ENCODE measurements at places on chromosomes 2 and 18.

DNA sequence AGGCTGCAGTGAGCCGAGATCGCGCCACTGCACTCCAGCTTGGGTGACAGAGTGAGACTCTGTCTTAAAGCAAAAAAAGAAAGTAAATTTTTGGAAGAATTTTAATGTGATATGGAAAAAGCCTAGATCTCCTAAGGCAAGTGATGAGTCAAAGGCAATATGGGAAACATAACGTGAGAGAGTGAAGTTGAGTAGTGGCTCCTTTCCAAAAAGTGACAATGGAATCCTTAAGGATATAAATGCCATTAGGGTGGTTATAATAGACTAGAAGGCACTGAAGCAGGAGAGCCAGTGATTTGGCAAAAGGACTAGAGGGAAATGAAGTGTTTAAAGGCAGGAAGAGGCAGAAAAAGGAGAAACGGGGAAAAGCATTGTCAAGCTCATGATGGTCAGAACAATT, 25.6 kb downstream of the ARHGAP28 start:
- DNase-seq: no peak

- DNase-seq: no peak
Measured at GRCh38 chr2:239758279-239758877, 266.8 kb downstream of the NDUFA10 start.

GRCh38 chr2:182503886-182504285, 77.0 kb upstream of the PDE1A start:
- no peak for DNase-seq

- DNase-seq: no peak
Measured at GRCh38 chr18:44693030-44693784, 12.5 kb downstream of the SETBP1 start.

- no peak for DNase-seq
Measured at GRCh38 chr2:232800166-232800565, 23.8 kb upstream of the KCNJ13 start.

GRCh38 chr2:135986507-135986906, 1.1 kb upstream of the DARS1 start:
- no peak for DNase-seq

DNA sequence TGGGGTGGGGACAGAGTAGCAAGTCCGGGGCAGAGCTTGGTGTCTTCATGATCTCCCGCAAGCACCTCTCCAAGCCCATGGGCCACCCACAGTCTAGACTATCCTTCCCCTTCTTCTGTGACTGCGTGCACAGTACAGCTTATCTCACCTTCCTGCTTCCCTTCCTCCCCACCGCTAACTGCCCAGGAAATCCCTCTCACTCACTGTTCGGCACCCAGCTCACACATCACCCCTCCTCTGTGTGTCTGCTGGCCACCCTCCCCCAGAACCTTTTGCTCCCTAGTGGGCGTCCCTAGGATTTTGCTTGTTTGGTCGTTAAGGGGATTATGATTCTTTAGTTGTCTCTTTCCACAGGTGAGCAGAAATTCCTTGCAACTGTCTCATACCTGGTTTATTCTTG, 31.5 kb upstream of the SMAD7 start:
- DNase-seq: no peak

DNA sequence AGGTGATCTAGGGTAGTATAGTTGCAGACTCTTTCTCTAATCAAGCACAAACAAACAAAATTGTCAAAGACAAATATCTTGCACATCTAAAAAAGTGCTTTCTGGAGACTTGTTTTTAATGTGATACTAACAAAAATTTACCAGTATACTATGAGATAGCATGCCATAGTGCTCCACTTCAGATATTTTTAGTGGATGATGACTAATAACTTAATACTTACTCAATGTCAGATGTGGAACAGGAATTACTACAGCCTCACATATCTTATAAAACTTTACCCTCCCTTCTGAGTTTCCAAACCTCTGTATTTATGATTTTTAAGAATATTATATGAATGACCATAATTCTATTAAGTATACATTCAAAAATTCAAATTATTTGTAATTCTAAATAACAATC, 1162.0 kb upstream of the SLC39A10 start:
- no peak for DNase-seq

DNA sequence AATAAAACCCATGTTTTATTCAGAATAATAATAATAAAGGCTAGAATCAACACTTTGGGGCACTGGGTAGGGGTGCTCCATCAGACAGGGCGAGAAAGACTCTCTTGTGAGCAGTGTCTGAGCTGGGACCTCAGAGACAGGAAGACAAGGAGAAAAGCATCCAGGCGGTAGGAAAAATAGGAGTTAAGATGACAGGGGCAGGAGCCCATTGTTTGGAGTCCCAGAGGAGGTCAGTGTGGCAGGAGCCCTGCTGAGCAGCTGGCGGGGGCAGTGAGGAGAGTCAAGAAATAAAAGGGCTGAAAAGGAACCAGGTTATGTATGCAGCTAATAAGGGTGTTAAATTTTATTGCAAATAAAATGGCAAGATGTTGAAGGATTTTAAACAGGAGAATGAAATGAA, 457.4 kb downstream of the FBXO15 start:
- no peak for DNase-seq

DNA sequence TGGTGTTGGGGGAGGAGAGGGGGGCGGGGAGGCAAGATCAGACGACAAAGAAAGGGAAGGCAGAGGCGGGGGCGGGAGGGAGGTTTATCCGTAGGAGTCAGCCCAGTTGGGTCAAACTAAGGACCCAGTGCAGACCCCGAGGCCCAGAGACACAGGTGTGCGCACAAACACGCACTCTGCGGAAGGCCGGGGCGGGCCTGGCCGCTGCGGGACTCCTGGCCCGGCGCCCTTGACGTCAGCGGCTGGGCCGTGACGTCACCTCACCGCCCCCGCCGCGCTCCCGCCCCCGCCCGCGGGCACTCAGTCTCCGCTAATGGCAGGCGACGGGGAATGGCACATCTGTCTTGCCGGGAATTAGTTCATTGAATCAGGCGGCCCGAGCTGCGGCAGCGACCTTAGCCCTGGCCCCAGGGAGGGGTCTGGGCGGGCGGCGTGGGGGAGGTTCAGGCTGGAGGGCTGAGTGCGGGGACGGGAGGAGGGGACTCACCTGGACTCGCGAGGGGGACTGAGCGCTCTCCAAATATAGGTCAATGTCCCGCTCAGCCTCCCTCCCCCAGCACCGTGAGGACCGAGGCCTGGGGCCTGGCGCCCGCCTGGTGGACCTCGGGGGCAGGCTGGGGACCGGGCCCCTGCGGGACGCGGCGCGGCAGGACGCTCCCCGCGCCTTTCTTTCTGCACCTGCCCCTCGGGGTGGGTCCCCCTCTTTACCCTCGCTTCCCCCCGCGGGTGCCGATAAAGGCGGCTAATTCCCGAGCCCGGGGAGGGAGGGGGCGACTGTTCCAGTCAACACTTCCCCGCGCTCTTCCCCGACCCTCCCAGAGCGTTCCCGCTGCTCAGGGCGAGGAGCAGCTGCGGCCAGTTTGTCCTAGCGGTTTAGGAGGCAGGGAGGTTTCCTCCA, 15.5 kb upstream of the ECEL1 start:
- DNase-seq: no peak

DNA sequence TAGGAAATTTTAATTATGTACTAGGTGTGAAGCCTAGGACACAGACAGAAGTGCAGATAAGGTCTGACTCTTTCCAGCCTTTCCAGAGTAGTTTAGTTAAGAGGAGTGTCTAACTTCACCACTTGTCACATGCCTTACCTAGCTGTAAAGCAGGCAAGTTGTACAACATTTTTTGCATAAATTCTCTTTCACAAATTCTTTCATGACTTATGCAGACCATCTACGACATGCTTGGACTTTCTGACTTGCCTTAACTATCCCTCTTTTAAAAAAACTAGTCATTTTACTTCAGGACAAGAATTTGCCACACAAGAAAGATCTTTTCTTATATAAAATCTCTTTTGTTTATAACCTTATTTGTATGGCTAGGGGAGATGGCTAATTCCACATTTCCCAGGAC, 1273.6 kb upstream of the SLC39A10 start:
- DNase-seq: no peak

DNA sequence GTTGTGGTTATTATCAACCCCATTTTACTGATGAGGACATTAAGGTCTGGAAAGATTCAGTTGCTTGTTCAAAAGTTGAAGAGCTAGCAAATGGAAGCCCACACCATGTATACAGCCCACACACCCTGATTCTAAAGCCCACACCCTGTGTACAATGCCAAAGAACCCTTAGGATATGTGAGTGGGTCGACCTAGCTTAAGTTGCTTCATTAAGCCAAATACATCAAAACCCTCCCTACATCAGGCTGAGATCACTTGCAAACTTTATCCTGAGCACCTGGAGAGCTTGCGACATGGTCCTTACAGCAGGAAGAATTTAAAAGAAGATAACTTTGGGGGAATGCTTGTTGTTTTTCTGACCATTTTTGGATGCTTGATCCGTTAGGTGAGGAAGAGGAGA, 435 bp upstream of the ARHGAP25 start:
- DNase-seq: no peak

DNA sequence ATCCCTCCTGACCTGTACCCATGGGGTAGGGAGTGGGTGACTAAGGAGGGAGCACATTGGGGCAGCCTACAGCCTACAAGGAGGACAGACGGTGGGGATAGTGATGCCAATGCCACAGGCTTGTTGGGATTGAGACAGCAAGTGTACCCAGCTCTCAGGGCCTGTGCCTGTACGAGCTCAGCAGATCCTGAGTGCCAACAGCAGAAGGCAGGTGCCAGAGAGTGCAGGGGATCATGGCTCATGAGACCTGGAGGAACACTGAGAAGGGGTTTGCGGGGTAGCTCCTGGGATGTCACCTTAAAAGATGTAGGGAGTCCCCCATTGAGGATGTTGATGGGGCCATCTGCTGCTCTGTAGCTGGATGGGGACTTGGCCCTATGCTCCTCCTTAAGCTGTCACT, 10.3 kb upstream of the SNED1 start:
- DNase-seq: no peak

DNA sequence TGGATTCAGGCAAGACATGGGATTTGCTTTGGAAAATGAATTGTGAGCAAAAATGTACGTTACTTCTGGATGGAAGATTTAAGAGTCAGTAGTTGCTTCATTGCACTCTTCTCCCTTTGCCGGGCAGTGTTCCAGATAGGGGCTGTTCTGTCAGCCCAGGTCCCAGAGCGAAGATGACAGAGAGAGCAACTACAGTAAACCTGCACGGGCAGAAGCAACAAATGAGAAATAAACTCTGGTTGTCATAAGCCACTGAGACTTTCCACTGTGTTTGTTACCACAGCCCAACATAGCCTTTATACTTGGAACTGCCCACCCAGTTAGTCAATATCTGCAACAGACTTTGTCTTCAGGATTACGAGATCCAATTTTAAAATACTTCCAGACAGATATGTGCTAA, 83.3 kb downstream of the CACNB4 start:
- DNase-seq: no peak

- DNase-seq: no peak
Measured at GRCh38 chr18:3832025-3832638, 382.2 kb downstream of the TGIF1 start.

DNA sequence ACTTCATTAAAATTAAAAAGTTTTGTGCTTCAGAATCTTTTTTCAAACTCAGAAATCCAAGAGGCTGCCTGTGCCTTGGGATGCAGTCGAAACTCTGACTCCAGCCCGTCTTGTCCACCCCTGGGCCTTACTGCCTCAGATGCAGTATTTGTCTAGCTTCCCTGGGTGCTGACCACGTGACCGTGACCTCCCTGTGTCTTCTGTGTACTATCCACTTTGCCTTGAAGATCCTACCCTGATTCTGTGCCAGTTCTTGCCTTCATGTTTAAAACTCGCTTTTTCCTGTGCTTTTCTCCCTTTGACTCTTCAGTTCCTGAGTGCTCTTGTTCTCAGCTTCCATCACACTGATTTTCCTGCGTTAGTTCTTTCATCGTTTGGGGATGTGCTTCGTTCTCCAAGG, 80.7 kb downstream of the ITGB1BP1 start:
- no peak for DNase-seq

GRCh38 chr2:240586919-240587800, 626 bp downstream of the CAPN10 start:
- DNase-seq: no peak
